Stimulated activated naive B cell treated with anti-CD40 and anti-IgM and Interleukin-4, amounts not matched to agents 10 μg/mL and 1 μg/mL and 100 μg/mL, for 72 hours (primary cell): ENCODE measurements at places on chromosomes 4 and X.

- DNase-seq, result no peak
Measured at GRCh38 chr4:127240764-127241105, 392.0 kb upstream of the INTU start.

DNA sequence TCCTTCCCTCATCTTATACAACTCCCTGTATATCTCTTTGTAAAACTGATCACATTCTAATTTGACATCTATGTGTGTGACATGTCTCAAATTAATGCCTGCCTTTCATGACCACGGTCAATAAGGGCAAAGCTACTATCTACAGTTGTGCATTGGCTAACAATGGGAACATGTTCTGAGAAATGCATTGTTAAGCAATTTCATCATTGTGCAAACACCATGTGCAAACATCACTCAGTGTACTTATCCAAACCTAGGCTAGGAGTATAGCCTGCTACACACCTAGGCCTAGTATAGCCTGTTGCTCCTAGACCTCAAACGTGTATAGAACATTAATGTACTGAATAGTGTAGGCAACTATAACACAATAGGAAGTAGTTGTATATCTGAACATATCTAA, 95.0 kb downstream of the BANK1 start:
- DNase-seq, result no peak

DNA sequence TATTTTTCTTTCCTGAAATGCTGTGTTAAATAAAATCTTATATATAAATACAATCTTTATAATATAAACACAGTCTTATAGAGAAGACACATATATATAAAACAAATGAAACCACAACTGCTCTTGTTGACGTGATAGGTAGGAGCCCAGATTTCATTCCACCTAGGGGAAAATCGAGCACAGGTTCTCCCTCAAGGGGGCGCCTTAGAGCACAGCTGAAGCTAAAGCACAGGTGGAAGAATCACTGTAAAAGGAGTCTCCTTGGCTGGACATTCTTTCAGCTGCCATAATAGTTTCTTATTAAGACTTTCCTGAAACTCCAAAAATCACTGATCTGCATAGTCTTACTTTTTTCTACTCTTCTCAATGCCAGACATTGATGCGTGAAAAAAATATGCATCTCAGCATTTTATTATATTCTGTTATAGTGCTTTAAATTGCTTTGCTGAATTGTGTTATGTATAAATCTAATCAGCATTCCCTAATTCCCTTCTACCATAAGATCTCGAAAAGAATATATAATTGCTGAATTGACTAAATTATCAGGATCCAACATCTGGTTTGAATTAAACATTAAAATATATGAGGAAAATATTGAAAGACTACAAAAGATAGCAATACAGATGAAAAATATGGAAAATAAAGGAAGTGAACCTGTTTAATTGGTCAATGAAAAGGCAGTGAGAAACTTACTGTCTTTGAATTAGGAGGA, 25.5 kb upstream of the RXFP1 start:
- no peak for DNase-seq

- no peak for DNase-seq
Measured at GRCh38 chrX:69761633-69762032, 145.7 kb downstream of the EDA start.

DNA sequence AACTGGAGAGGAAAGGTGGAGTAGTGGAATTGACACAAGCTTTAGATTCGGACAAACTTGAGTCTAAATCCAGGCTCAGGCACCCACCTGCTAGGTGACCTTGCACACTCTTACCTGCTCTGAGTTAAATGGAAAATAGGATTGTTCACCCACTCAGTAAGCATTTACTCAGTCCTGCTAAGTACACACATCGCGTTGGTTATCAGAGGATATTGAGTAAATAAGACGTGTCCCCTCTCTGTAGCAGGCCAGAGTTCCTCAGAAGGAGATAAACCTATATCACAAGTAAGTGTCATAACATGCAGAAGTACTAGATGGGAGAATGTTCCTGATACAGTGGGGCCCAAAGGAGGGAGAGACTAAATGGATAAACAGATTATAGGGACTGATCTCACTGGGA, 117.7 kb downstream of the SMIM20 start:
- no peak for DNase-seq

GRCh38 chrX:32673193-32673592, 538.2 kb downstream of the DMD start:
- DNase-seq, result no peak

DNA sequence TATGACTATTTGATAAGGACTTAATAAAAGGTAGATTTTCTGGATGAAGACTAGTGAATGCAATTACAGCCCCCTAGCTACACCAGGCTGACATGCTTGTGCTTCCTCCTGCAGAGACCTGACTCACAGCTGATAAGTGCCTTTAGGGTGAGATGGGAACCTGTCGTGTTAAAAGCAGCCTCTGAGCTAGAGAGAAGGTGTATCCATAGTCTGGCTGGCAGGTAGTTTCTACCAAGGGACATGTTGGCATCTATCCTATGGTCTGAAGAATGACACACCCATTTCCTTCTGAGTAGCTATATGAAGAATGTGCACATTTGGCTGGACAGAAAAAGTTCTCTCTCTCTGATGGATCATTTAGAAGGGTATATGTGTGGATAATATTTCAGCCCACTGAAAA, 64.1 kb downstream of the PARM1 start:
- DNase-seq, result no peak

DNA sequence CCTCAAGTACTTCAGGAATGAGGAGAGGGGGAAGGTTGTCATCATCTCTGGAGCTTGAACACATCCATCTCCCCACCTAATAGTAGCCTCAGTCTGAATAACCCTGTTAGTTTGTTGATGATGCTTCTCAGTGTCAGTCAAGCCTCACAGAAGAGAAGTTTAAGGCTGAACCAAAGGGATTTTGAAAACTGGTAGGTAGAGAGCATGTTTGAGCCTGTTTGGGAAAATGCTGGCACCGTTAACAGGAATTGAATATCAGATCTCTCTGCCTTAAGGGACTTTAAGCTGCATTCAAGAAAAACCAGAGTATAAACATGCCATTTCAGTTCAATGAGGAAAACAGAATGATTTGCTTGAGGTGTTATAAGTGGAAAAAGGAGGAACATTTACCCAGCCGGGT, 73.1 kb downstream of the MAPK10 start:
- no peak for DNase-seq

GRCh38 chrX:20442597-20442996, 175.9 kb upstream of the RPS6KA3 start:
- peak; percentile 55 for DNase-seq

DNA sequence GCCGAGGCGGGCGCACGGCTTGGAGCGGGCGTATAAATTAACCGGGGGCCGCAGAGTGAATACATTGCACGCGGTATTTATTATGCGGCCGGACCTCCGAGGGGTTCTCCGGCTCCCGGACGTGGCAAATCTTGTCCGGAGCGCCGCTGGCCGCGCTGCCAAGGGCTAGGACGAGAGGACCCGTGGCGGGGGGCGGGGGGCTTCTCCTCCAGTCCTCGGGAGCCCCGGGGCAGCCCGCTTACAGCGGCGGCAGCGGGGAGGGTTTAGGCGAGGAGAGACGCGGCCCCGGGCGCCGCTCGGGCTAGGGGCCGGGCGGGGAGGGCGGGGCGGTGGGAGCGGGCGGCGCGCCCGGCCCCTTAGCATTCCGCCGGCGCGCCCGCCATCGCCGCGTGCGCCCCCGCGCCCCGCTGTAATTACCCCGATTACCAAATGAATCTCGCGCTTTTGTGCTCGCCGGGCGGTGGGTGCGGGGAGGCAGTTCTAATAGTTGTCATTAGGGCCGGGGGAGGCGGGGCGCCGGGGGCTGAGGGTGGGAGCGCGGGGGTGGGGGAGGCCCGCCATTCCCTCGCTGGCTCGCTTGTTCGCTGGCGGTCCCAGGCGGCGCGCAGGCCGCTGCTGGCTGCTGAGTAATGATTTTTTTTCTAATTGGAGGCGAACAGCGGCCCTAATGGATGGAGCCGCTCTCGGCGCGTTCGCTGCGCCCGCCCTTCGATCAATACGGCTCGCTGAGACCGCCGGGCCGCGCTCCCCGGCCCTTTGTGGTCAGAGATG, 276.6 kb downstream of the BCOR start:
- DNase-seq, result no peak

DNA sequence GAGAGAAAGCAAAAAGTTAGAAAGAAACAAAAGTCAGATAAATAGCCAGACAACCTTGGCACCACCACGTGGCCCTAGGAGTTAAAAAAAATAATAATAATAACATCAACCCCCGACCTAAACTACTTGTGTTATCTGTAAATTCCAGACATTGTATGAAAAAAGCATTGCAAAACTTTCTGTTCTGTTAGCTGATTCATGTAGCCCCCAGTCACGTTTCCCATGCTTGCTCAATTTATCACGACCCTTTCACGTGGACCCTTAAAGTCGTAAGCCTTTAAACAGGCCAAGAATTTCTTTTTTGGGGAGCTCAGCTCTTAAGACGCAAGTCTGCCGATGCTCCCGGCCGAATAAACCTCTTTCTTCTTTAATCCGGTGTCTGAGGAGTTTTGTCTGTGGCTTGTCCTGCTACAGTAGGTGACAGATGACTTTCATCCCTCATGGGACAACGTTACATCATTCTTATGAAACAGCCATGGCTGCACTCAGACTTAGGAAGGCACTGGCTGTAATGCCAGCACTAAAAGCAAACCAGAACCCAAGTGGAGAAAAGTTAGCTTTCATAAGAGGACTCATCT, 520 bp downstream of the ACOX3 start:
- peak; percentile 33 for DNase-seq

DNA sequence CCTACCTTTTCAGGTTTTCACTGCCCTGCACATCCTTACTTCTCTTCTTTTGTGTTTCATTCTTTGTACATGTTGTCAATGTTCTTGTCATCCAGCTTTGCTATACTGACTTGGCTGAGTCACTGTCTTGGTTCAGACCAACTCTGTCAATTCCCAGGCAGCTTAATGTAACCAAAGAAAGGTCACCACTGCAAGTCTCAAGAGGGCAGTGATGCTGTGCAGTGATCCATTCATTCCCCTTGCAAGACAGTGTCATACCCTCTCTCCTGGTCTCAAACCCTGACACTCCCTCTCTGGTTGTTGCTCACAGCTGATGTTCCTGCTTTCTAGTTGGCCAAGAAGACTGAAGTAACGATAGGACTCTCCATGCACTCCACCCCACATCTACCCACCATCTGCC, 17.5 kb downstream of the RAB39B start:
- peak; percentile 23 for DNase-seq
